CD8-positive, alpha-beta T cell (primary cell): ENCODE measurements at places on chromosomes 1 and 21. TPM values are rescaled to one million over a fixed set of nuclear protein-coding genes. Genes with fewer than 3 reads are reported as not detected.

DNA sequence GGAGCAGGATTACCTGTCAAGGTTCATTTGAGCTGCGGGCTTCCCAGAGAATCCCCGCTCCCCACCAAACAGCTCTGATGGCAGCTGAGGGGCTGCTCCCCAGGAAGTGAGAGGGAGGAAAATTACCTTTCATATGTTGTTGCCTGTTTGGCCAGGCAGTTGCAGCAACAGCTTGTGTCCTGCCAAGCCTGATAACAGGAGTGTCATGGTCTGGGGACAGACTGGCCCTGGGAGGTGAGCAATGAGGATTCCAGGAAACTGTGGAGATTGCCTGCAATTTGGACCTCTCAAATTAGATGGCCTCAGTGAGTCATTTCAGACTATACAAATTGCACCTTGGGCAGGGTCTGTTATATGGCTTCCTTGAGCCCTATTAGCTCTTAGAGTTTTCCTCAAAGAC is 189.3 kb downstream of the PTPRU start:
- no peak for DNase-seq

TNFRSF4 gene
- total RNA-seq = 3.2 TPM

DNA sequence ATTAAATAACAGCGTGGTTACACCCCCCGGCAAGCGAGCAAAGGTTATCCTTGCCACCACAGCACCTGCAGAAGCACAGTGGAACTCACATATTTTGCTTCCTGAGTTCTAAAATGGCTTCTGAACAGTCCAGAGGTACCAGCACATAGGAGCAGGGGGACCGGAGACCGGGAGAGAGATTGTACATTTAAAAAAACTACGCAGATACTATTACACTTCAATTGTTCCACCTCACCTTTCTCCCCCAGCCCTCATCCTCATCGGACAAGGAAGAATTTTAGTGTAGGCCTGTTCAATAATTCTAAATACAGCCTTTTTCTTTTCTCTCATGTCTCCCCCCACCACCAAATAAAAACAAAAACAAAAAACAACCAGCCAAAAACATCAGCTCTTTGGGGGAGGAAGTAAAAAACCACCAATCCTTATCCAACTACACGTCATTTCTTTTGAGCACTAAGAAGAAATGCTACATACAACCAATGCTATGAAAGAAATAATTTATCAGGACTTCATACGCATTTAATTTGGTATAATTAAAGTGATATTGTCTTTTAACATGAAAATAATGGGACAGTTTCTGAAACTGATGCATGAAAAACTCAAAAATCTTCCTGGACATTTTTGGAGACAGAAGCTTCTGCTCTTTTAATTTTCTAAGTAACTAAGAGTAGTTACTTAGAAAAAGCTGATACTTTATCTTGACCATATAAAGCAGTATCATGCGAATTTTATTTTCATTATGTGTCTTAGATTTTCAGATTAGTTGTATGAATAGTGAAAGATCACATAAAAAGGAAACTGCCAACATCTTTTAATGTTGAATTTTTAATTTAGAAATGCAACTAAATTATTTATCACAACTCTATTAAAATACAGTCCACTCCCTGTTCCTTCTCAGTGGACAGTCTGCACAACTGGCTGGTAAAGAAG is 9.1 kb downstream of the CDKN2C start:
- DNase-seq = peak; percentile 42

GRCh38 chr1:5991381-5992025 is 722 bp downstream of the NPHP4 start:
- no peak for DNase-seq

- peak; percentile 87 for DNase-seq
Observed at GRCh38 chr1:27044613-27045151, 32.0 kb upstream of the TENT5B start.

SLAMF1 gene
- total RNA-seq = 18.6 TPM

GBP4 gene
- total RNA-seq = 16.6 TPM

GRCh38 chr1:39384305-39384704 is 107.1 kb upstream of the BMP8A start:
- no peak for DNase-seq

- peak; percentile 84 for DNase-seq
Observed at GRCh38 chr1:31981972-31982371, 31.7 kb upstream of the KHDRBS1 start.
